NCI-H1417 treated with DMSO at 0.1 percent for 48 hours (cell line): ENCODE measurements at places on chromosomes 3 and 15.

GRCh38 chr3:64872345-64872744 is 184.5 kb upstream of the ADAMTS9 start:
- DNase-seq, result no peak

- DNase-seq, result no peak
These were observed 478.7 kb upstream of the UBE2E2 start for GRCh38 chr3:22724420-22724819.

DNA sequence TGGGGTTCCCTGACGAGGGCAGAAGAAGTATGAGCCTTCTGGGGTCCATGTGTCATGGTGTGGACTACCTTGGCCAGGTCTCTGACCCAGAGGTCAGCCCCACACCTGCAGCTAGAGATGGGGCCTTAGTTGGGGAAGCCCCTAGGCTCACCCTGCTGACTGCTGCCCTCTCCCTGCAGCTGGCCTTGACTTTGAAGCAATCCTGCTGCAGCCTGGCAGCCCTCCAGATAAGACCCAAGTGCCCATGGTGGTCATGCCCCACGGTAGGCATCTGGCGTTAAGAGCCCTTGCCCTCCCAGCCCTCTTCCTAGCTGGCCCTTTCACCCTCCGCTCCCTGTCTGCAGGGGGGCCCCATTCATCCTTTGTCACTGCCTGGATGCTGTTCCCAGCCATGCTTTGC is 7.4 kb downstream of the APEH start:
- no peak for DNase-seq

DNA sequence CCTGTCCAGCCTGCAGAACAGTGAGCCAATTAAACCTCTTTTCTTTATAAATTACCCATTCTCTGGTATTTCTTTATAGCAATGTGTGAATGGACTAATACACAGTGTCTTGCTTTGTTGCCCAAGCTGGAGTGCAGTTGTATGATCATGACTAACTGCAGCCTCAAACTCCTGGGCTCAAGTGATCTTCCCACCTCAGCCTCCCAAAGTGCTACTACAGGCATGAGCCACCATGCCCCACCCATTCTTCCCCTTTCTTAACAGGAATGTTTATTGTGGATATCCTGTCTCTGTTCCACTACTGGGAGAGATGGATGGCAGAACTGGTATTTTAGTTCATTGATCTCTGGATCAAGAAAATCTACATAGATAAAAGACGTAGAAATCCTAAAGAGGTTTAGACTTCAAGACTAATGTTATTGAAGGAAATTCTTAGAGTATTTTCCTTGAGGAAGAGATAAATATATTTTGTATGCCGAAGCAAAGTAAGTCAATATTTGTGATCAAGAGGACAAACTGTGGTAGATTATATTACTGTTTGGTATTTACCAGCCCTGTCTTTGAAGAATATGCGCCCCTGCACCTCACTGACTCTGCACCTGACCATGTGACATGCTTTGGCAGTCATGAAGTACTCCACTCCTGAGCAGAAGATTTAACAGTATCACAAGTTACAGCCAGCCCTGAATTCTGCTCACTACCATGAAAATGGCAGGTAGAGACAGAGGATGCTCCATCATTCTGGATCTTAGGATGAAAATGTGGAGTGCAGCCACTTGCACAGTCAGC is 42.9 kb downstream of the UACA start:
- DNase-seq, result no peak

DNA sequence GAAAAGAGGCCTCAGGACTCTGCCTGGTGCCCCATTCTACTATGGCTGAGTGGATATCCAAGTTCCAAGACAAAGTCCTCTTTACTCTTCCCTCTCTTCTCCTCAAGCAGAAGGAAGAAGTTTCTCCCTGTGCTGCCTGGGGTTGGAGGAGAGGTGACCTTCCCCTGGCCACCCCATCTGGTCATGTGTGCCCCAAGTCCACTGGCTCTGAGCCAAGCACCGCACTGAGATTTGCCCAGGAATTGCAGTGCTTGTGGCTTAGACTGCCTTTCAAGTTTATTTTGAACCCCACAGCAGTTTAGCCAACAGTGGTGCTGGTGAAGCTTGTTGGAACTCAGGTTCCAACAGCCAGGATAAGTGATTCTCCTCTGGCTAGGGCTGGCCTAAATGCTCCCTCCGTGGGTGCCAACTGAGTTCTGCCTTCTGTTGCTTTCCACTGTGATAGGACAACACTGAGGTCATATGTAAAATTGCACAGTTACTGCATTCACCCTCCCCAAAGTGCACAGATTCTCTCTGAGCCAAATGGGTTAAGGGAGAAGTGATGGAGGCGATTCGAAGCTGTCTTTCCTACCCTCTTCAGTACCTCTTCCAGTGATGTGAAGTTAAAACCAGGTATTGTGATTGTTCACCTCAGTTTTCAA is 69.9 kb downstream of the TMCO5A start:
- DNase-seq, result no peak

- DNase-seq, result no peak
These were observed 71.9 kb downstream of the CADPS start for GRCh38 chr3:62803276-62803675.

DNA sequence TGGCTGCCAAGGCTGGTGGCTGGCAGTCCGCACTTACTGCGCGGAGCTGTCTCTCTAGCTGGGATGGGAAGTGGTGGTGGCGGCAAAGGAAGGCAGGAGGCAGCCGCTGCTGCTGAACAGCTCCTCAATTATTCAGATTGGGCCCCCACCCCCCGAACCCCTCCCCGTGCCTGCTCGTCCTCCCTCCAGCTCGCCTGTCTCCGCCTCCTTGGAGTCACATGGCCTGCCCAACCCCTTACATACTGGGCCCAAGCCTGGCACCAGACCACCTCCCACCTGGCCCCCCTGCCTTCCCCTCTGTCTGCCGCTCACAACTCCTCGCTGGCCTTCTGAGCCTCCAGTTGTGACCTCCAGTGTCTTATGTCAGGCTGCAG is at the start of gene SLC7A14:
TSS of gene SLC7A14 (minus strand) at position 139 of the 374 bp plus-strand sequence. CDS start 59,139 bp downstream, outside the sequence.
- DNase-seq, result no peak

- DNase-seq, result no peak
These were observed 12.4 kb downstream of the CIB1 start for GRCh38 chr15:90221246-90221900.

- no peak for DNase-seq
These were observed 160.9 kb downstream of the IMPG2 start for GRCh38 chr3:101159478-101159877.
